ENCODE measurements at places on chromosomes 3 and 15.

DNA sequence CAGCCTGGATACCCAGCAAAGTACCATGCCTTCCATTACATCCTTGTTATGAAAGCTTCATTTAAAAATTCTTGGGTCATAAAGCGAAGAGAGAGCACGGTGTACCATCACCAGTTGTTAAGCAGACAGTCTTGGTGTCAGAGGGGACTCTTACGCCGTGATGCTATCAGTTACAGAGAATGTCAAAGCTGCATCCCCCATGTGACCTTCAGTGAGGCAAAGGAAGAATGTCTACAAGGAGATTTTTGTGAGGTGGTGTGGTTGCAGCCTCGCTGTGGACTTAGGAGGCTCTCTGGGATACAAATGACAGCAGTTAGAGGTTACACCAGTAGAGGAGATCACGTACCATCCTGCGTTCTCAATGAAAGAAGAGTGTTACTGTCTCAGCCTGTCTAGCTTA lies 278.3 kb downstream of the FEZF2 start:
- no peak for DNase-seq

DNA sequence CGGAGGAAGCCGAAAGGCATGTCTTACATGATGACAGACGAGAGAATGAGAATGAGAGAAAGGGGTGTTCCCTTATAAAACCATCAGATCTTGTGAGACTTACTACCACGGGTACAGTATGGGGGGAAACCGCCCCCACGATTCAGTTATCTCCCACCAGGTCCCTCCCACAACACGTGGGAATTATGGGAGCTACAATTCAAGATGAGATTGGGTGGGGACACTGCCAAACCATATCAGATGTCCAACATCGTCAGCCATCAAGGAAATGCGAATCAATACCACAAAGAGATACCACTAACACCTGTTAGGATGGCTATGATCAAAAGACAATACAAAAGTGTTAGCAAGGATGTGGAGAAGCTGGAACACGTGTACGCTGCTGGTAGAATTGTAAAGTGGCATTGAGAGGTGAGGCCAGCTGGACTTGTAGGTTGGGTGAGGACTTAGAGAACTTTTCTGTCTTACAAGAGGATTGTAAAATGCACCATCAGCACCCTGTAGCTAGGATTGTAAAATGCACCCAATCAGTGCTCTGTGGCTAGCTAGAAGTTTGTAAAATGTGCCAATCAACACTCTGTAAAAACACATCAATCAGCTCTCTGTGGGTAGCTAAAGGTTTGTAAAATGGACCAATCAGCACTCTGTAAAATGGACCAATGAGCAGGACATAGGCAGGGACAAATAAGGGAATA lies 37.5 kb downstream of the VGLL4 start:
- no peak for DNase-seq

GRCh38 chr15:49495993-49496753 lies 73.1 kb downstream of the FGF7 start:
- DNase-seq, result no peak

GRCh38 chr15:52733088-52733487 lies 53.9 kb upstream of the ATOSA start:
- no peak for DNase-seq

DNA sequence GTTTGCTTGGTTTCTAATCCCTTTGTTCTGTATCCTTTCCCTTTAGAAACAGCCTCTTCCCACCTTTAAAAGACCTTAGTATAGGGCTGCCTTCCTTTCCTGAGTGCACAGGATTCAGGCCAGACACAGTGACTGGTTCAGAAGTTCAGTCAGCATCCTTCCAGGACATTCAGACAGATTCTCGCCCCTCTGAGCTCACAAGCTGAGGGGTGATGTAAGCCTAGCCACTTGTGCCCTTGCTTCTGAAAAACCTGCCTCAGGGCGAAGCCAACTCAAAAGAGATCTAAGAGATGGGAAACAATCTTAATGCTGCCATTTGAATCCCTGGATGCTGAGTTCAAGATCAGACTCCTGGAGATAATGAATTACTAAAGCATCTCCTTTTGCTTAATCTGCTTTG lies 6.7 kb upstream of the NSMCE3 start:
- DNase-seq, result no peak

DNA sequence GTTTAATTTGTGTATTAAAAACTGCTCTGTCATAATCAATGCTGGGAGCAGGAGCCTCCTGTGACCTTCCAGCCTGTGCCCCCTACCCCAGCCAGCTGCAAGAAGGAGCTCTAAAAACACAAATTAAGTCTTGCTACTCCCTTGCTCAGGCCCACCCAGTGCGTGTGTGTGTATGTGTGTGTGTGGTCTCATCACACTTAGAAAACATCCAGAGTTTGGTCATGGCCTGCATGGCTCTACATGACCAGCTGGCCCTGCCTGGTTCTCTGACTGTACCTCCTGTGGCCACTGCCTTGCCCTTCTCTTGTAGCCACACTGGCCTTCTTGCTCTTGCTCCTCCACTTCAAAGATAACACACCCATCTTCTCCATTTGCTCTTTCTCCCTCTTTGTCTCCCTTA lies 13.7 kb downstream of the P2RY14 start:
- no peak for DNase-seq

DNA sequence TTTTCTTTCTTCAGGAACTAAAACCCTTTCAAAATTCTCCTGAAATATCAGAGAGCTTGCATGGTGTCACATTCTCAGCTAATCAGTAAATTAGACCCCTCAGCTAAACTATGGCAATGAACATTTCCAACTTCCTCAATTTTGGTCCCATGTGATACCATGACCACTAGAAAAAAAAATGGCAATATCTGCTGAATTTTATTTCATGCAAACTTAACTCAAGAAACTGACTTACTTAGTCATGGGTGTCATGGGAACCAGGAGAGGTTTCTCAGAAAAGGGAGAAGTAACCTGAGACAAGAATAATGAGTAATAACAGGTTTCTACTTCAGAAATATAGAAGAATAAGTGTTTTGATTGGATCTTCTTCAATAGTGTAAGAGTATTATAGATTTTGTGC lies 784.6 kb upstream of the ALCAM start:
- DNase-seq, result no peak

DNA sequence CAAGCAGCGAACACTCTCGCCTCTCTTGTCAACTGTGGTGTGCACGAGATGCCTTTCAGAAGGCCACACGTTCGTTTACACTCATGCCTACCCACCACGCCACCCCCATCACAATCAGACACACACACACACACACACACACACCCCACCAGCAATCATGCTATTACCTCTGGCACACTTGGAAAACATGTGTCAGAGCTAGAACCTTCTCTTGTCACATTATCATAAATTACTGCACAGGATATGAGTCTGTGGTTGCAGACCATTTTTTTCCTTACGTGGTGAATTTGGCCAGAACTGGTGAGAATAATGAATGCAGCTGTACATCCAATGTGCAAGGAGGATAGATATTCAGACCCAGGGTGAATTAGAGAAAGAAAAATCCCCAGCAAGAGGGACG lies 52.4 kb downstream of the TRIM69 start:
- no peak for DNase-seq

DNA sequence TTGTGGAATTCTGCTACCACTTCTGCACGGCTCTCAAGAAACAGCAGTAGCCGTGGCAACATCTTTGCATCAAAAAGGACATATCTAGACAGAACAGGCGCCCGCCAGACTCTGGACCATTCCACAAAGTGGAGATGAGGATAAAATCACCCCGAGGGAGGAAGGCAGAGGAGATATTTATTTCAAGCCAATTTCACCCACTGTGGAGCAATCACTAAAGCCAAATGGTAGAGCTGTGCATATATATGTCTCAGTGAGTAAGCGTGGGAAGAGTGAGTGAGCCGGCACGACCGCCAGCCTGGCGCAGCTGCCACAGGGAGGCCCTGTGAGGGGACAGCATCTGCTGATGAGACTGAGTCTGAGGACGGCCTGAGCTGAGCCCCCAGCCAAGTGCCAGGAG lies 111.3 kb downstream of the MEGF11 start:
- DNase-seq, result no peak

- no peak for DNase-seq
Measured at GRCh38 chr3:127549826-127550467, 40.6 kb downstream of the TPRA1 start.

GRCh38 chr15:66646799-66647198 lies 55.2 kb upstream of the SMAD6 start:
- DNase-seq, result no peak

DNA sequence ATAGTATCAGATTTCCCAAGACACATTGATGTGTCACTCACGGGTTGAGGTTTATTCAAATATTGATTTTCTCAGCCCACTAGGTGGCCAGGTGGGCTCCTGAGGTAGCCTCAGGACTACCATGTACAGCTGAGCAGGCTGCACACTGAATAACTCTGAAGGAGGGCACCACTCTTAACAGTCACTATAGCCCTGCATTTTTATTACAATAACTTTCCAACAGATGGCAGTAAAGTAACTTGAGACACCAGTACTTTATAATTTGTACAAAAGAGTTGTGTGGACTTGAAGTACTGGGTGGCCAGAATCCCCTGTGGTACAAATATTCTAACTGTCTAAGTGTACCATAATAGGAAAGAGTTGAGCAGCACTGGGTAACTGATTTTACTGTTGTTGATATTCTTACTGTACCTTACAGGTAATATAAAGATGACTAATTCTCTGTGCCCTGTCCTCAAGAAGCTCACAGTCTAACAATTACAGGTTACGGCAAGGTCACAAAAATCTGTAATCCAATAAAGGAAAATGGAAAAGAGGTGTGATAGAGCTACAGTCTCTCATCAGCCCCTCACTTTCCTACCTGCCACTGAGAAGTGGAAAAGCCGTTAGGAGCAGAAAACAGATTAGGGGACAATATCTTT lies 76.0 kb downstream of the ETFA start:
- no peak for DNase-seq

DNA sequence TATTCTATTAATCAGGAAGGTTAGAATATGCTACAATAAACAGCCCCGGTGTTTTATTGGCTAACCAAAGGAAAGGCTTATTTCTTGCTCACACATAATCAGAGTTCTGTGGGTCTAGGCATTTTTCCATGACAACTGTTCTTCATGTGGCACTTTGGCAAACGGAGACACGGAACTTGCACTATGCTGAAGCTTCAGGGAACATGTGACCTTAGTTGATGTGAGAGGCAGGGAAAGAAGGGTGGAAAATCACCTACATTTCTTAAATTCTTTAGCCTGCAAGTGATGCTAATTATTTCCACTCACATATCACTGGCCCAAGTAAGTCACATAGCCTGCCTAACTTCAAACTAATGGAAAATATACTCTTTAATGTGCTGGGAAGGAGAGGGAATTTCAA lies 344.6 kb downstream of the SV2B start:
- no peak for DNase-seq

- DNase-seq, result no peak
Measured at GRCh38 chr15:77821188-77821958, 188.7 kb upstream of the LINGO1 start.

- no peak for DNase-seq
Measured at GRCh38 chr15:95227235-95227634, 995.9 kb downstream of the MCTP2 start.

DNA sequence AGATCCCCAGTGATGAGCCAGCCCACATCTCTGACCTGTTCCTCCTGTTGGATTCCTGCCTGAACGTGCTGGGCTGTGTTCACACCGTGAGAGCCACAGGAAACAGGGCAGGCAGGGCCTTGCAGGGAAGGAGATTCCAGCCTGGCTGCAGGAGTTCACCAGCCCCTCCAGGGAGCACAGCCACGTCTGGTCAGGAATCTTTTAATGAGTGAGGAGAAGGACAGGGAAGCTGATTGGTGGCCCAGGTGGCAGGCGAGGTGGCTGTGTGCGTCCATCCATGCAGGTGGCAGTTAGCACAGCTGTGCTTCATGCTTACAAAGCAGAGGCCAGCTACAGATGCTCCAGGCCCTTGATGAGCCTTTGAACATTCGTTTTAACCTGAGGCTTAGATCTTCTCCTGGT lies 10.5 kb downstream of the LRRK1 start:
- no peak for DNase-seq

- DNase-seq, result no peak
Measured at GRCh38 chr3:104040896-104041295, 1325.8 kb upstream of the ALCAM start.

DNA sequence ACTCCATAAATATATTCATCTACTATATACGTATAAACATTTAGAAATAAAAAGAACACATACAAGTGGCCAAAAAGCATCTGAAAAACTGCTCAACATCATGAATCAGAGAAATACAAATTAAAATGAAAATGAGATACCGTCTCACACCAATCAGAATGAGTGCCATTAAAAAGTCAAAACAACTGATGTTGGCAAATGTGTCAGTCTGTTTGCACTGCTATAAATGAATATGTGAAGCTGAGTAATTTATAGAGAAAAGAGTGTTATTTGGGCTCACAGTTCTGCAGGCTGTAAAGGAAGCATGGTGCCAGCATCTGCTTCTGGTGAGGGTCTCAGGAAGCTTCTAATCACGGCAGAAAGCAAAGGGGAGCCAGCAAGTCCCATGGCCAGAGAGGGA lies 620.3 kb upstream of the CCDC54 start:
- DNase-seq, result no peak

DNA sequence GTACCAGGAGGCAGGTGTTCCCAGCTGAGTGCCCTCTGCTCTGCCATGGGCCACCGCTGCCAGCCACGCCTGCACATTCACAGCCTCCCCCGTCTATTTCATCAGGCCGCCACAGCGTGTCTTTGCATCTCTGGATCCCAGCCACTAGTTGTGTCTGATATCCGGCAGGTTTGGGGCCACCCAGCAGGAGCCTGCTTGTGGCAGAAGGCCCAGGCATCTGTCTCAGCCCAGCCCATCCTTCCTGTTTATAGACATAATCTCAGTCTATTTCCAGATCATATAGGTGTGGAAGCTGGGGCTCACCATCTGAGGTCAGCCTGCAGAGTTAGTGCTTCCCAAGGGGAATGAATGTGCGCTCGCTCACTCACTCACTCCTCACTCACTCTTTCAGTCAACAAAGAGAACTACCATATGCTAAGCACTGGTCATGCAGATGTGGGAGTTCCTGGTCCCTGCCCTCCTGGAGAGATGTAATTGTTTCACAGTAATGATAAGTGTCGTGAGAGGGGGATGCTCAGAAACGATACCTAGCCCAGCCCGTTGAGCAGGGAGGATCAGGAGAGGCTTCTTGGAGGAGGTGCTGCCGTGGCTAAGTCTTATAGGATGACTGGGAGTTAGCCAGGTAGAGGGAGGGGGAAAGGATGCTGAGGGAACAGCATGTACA lies 60.6 kb downstream of the FGD5 start:
- DNase-seq, result no peak

- DNase-seq, result no peak
Measured at GRCh38 chr3:159875116-159875515, 113.5 kb upstream of the IL12A start.

Data from effector memory CD8-positive, alpha-beta T cell (primary cell).